ENCODE measurements at places on chromosomes 5 and 9.

GRCh38 chr5:40080191-40080590 is 599.5 kb upstream of the PTGER4 start:
- DNase-seq = no peak

DNA sequence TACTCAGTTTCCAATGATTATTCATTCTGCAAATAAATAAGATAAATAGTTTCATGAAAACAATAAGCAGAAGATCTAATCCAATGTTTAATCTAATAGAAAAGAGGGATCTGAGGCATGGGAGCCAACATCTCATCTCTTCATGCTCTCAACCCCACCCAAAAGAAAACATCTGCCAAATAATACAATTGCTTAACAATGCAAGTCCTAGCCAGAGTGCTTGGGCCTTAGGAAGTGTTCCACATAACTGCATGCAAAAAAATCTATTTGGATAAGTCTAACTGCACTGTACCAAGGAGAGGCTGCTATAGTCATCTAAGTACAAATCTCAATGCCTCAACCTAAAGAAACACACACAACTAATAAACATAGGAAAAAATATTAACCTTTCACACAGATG is 606.0 kb downstream of the CDH9 start:
- no peak for DNase-seq

DNA sequence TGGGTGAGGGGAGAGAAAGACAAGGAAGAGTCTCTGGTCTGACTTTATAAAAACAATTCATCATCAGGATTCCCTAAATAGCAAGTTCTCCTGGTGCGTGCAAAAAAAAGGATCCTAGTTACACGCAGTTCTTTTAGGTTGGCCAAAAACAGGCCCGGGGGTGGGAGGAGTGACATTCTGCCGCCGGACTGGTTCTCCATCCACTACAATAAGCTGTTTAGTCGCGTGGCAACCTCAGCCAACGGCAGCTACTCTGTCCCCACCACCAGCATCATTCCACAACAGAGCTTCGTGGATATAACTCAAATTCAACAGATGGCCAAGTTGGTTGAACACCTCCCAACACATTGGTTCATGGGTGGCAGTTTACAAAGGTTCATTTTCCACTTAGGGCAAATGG is 2.9 kb upstream of the FAM163B start:
- DNase-seq = no peak

DNA sequence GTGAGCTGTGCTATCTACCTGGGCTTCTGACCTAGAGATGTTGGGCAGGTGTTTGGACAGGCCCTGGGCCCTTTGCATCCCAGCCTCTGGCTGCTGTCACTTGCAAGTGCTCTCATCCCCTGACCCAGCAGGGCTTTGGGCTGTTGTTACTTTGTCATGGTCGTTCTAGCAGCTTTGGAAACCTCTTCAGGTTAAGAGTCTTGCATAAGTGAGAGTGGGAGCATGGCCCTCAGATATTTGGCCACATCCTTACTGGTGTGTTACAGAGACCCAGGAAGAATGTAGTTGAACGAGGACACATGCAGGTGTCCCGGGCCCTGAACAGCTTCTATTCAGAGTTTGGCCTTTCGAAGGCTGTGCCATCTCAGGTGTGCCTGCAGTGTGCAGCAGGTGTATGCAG is 4.5 kb downstream of the TENT4A start:
- DNase-seq = no peak

DNA sequence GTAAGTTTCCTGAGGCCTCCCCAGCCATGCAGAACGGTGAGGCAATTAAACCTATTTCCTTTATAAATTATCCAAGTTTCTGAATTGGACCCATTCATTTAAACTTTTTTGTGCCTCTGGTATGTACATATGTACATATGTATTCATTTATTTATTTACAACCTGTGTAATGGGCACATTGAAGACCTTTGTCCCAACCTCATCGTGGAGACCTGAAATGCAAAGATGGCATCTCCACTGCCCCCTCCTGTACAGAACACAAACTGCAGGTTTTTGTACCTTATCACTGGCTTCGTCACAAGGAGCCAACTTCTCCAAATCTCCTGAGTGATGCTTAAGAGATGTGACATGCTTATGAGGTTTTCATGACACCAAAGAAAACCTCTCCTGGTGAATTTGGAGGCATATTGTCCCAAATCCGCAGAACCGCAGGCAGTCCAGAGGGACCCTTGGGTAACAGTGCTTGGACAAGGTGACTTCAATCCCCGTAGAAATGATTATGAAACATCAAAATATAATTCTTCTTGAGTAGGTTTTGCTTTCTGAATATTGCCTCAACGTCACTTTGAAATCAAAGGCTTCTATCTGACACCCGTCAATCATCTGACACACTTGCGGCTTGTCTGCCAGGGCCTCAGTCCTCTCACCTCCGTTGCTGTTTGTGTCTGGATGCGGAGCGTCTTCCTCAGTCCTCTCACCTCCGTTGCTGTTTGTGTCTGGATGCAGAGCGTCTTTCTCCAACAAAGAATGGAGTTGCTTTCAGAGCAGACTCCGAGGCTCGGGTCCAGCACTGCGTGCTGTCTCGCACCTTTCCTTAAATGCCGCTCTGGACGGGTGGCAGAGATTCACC is 135.0 kb upstream of the IRX4 start:
- no peak for DNase-seq

DNA sequence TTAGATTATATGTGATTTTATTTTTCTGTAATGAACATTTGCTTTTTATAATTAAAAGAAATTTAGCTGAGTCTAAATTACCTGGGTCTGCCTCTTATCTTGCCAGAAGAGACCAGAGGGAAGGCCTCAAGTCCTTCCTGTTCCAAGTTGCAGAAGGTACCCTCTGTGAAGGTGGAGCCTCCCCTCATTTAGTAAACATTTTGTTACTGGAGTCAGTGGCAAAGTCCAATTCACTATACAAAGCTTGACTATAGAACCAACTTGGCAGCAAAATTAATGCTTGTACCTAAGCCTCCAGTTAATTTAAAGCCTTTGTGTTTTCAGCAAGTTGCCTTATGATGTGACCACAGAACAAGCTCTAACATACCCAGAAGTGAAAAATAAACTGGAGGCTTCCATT is 42.8 kb upstream of the F2R start:
- no peak for DNase-seq

DNA sequence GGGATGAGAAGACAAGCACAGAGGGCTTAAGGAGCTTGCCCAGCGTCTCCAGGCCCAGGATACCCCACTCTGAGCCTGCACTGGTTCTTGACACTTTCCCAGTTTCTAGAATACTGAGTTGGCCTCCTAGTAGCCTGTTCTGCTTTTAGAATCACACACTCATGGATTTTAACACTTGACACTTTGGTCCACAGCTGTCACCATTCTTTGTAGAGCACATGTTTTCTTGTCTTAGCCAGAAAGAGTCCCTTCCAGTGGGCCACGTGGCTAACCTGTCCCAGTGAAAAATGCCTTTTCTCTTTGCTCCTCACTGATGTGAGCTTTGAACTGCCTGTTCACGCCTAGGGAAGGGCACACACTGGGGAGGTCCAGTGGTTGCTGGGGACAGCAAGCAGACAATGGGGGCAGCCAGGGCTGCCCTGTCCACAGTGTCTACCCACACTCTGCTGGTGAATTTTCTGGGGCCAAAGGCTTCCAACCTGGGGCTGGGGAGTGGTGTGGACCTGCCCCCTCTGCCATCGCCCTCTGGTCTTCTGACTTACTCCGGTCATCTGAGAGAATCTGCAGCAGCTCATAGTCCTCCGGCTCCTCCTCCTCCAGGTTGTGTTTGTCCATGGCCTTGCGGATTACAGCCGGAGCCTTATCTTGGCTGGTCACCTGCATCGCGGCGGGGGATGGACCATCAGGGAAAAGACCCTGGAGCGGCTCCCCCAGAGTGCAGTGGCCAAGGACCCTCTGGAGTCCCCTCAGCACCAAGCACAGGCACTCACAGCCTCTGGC is 21.1 kb downstream of the RALGDS start:
- no peak for DNase-seq

- DNase-seq = no peak
Observed at GRCh38 chr5:37658440-37658839, 181.4 kb downstream of the GDNF start.

DNA sequence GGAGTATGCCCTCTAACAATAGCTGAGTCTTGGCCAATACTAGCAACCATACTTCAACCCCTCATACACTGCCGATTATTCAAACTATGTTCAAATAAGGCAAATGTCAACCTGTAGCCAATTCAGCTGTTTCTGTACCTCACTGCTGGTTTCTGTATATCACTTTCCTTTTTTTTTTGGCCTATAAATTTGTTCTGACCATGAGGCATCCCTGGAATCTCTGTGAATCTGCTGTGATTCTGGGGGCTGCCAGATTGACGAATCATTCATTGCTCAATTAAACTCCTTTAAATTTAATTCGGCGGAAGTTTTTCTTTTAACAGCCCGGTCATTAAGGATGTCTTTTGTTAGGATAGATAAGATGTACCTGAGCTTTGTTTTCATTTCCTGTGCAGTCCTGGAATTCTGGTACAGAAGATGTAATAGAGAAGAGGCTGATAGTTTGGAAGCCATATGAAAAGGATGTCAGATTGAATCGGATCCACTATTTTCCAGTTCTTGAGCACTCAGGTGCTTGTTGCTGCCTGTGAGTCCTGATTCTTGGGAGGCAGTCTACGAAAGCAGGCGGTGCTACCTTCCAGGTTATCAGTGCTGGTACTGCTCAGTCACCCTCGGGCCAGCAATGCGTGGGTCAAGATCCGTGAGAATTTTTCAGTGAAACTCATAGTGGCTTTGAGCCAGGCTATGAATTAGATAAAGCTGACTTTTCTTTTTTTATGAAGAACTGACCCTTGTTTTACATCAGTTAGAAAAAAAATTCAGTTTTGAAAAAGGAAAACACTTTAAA is 106.2 kb upstream of the TUT7 start:
- no peak for DNase-seq

DNA sequence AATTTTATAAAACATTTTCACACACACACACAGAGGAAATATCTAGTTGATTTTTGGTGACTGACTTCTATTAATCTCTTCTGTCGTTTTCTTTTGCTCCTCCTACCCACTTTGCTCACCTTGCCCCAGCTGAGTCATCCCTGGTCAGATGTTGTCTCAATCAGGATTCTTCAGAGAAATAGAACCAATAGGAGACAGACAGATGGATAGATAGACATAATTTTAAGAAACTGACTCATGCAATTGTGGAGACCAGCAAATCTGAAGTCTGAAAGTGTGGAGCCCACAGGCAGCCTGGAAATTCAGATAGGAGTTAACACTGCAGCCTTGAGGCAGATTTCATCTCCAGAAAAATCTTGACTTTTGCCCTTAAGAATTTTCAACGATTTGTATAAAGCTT is 37.0 kb upstream of the PIK3R1 start:
- no peak for DNase-seq

Data from Ammon's horn (tissue), 1 donor.